Activated T-cell treated with anti-CD3 and anti-CD28 coated beads, Interleukin-2, amount 50 U/mL, for 24 hours (primary cell): ENCODE measurements at places on chromosomes 7 and 10.

DNA sequence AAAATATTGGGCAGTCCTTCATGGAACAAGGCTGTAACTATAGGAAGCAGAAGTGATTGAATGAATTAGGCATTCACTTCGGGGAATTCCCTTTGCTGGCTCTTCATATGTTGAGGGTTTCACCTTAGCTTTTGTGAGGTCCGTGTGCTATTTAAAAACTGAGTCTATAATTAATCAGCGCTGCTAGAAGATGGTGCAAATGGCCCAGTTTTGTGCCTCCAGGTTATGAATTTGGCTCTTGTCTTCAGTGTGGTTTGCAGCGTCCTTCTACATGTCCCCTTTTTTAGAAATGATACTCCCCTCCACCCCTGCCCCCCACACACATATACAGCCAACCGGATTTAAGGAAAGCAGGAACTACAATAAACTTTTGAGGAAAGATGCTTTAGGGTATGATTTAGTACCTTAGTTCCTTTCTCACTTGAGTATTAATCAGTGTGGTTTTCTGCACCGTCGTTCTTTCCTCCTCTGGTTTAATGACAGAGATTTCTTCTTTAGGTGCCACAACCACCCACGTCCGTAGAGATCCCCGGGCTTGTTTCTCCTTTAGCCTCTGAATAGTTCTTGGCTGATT, 110.6 kb upstream of the SAMD8 start:
- peak overlapping the region; percentile 53 for H3K27ac ChIP-seq
- no peak overlapping the region for H3K4me3 ChIP-seq
- no peak for DNase-seq
- peaks cover 24% of the 10 kb centered on the region for H3K4me1 ChIP-seq

GRCh38 chr10:36808625-36809362, 316.6 kb upstream of the ANKRD30A start:
- H3K4me3 ChIP-seq: no peak overlapping the region
- no peaks in the 10 kb centered on the region for H3K4me1 ChIP-seq
- H3K27ac ChIP-seq: no peak overlapping the region
- DNase-seq: no peak
- no peaks in the 10 kb centered on the region for H3K36me3 ChIP-seq

DNA sequence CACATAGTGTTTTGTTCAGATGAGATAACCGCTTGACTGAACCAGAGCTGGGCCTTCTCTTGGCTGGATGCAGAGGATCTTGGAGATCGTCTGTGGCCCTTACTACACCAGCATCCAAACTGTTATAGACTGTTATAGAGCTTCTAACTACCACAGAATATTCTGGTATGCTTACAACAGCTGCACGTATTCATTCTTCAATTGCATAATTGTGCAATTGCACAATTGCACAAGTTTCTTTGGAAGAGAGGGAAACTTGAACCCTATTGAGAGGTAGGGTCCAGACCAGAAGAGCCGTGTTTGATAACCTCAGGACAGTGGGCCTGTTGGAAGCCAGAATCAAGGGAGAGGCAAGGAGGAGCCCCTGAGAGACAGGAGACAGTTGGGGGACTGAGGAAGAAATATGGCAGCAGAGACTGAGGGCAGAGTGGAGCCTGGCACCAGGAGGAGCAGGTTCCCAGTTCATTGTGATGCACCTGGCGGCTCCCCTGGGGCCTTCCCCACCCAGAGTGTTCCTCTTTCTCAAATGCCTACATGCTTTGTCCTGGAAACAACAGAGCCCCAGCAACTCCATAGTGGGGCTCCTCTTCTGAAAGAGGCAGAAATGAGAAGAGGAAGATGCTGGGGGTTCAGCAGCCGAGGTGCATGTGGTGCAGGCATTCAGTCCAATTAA, 64.1 kb downstream of the PTPRZ1 start:
- H3K27me3 ChIP-seq: no peaks in the 10 kb centered on the region
- no peak overlapping the region for H3K4me3 ChIP-seq

- no peaks in the 10 kb centered on the region for H3K4me1 ChIP-seq
- no peak overlapping the region for H3K27ac ChIP-seq
- no peak for DNase-seq
- H3K4me3 ChIP-seq: no peak overlapping the region
- no peaks in the 10 kb centered on the region for H3K27me3 ChIP-seq
These were observed 125.1 kb downstream of the PLXDC2 start for GRCh38 chr10:19941206-19941880.

DNA sequence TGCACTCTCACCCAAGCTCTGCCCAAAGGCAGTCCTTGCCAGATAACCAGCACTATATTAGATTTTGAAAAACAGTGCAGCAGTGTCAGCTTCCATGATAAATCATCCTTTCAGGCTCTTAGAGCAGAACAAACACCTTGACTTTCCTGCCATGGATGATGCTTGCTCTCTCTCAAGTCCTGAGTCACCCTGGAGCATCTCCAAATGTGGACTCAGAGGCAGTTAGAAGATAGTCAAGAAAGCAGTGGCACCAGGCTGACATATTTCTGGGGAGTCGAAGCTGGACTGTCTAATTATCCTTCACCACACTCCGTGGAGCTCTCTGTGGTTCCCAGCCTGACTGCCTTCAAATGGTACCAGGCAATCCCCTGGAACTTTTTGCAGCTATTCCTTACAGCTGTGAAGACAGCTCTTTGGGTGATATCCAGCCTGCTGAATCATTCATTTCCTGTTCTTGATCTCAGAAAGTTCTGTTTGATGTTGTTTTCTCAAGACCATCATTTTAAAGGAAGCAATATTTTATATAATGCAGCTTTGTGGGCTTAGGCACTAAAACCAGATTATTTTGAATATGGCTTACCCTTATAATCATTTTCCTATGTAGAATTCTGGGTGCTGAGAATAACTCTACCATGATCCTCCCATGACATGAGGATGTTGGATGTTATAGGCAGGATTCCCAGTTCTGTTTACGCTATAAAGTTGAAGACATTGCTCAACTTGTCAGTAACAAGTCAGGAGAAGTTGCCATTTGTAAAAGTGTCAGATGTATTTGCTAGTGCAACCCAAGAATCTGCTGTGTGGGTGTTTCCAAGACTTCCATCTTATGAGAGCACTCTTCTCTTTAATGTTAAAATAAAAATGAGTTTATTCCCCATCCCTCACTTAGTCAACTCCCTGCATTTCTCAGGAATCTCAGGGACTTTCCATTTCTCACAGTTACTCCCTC, 233.8 kb downstream of the C7orf25 start:
- no peaks in the 10 kb centered on the region for H3K36me3 ChIP-seq
- DNase-seq: no peak
- no peak overlapping the region for H3K4me3 ChIP-seq
- no peaks in the 10 kb centered on the region for H3K27me3 ChIP-seq

- H3K27me3 ChIP-seq: no peaks in the 10 kb centered on the region
- H3K4me3 ChIP-seq: no peak overlapping the region
- H3K4me1 ChIP-seq: no peaks in the 10 kb centered on the region
- H3K36me3 ChIP-seq: no peaks in the 10 kb centered on the region
These were observed 222.4 kb downstream of the SORCS1 start for GRCh38 chr10:106942035-106942662.
